ENCODE measurements at places on chromosomes 11 and 22.

GRCh38 chr22:30176431-30176830 is 70.1 kb downstream of the LIF start:
- DNase-seq, result no peak

DNA sequence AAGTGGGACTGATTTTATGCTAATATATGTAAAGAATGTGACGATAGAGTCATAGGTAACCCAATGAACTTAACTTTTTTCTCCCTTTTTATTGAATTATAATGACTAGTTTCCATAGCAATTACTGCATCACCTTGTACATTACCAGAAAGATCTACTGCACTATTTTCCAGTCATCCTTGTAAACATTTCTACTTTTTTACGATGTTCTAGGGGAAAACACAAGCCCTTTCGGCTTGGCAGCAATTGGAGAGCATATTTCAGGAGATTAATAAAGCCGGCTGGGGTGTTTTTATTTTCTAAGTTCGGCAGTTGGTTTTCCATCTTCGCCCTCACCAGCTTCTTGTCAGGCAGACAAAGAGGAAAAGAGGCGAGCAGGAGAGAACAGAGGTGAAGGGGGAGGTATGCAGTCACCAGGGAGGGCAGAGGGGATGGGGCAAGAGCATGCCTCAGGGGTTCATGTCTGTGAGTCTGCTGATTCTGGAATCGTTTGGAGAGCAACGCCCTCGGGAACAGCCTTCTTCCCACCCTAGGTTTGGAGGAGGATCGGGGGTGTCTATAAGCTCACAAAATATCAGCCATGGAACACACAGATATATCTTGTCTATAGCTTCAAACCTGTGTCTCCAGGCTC is 476.4 kb downstream of the MIAT start:
- no peak for DNase-seq

GRCh38 chr22:35630891-35631290 is 13.8 kb upstream of the MB start:
- no peak for DNase-seq

DNA sequence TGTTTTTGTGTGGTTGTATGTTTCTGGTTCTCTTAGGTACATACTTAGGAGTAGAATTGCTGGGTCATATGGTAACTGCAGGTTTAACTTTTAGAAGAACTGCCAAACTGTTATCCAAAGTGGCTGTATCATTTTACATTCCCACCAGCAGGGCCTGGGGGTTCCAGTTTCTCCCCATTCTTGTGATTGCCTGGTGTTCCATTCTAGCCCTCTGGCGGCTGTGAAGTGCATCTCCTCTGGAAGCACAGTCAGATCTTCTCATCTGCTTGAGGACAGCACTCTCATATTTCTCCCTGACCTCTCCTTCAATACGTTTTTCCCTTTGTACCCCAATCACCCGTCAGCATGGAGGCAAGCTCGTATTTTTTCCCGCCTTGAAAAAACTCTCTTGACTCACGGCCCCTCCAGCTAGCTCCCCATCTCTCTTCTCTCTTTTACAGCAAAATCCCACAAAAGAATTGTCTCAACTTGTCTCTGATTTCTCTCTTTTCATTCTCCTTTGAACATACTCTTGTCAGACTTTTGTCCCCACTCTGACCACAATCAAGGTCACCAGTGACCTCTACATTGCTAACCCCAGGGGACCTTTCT is 56.8 kb upstream of the THY1 start:
- DNase-seq, result no peak

DNA sequence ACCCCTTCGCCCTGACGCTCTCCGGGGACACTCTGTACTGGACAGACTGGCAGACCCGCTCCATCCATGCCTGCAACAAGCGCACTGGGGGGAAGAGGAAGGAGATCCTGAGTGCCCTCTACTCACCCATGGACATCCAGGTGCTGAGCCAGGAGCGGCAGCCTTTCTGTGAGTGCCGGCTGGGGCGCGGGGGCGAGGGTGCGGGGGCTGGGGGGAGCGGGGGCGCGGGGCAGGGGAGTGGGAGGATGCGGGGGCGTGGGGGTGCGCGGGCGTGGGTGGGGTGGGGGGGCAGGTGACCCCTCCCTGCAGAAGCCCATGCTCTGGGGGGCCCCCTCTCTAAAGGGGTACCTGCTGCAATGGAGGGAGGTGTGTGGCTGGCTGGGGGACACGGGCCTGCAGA is 51.4 kb downstream of the LRP5 start:
- no peak for DNase-seq

DNA sequence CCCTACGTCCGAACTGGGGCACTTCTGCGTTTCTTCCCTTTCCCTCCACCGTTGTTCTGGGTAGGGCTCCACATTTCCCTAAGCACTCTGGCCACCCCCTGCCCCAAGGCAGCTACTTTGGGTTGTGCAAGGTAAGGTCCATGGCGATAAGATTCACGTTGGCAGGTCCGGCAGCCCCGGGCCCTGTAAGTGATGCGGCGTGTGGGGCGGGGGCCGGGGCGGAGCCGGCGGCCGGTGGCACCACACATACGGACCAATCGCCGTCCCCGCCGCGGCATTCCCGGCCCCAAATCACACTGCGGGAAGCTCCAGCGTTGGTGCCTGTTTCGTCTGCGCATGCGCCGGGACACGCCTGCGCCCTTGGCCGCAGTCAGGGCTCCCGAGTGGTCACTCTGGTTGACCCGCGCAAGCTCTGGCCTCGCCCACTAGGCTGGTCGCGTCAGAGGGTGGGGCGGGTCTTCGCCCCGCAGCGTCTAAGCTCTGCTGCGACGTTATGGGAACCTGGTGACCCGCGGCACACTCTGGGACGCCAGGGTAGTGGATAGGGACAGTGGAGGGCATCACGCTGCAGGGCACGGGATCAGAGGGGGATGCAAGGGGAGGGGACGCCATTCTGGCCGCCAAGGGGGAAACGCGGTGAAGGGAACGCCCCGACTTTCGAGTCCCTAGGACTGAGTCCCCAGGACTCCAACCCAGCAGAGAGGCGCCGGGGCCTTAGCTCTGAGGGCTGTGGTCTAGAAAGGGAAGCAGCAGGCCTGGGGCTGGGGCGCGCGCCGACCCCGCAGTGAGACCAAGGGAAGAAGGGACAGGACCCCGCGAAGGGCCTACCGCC is 1.6 kb downstream of the FADS1 start:
- peak; percentile 24 for DNase-seq

DNA sequence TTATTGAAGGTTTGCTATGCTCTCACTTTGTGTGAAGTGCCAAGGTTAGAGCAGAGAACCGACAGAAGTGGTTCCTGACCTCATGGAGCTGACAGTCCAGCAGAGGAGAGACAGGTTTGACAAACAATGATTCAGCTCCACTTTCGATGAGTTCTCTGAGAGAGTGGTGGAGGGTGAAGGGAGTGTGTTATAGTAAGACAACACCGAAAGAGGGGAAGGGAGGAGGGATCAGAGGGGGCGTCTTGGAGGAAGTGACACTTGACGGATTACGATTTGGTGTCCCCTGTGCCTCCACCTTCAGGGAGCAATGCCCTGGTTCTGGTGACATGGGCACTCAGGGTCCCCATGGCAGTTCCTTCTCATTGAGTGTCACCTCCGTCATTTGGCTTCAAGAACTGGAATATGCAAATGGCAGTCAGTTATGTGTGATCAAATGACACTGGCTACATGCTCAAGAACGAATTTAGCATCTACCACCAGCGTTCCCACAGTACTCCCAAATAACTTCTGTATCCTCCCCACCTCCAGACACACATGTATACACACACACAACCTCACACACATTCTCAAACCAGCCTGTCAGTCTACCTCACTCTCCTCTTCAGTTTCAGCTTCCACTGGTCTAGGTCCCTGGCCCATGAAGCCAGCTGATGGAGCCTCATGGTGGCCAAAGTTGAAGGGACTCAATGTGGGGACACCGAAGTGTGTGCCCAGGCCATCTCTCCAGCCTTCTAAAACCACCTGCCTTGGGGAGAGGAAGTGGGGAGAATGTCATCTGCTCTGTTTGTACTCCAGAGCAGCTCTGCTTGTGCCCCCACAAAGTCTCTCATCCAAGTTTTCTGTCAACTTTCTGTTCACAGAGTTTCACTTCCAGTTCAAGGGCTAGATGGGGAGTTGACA is 31.4 kb upstream of the NUP160 start:
- no peak for DNase-seq

GRCh38 chr11:64089027-64089360 is 53.3 kb downstream of the FLRT1 start:
- DNase-seq, result no peak

- DNase-seq, result no peak
These were observed 148.4 kb downstream of the ME3 start for GRCh38 chr11:86523738-86524619.

All from effector CD8-positive, alpha-beta T cell (primary cell).